ENCODE measurements at places on chromosomes 7 and 10. TPM values are rescaled to one million over a fixed set of nuclear protein-coding genes. Genes with fewer than 3 reads are reported as not detected.

ABCB1 gene
- total RNA-seq: 1.8 TPM

ELN gene
- 0.17 TPM for total RNA-seq

SSC4D gene
- total RNA-seq: 1.1 TPM

ASIC3 gene
- 4.4 TPM for total RNA-seq

SPDYE2B gene
- not detected for total RNA-seq

Measured in HCT116 (cell line).